LNCaP clone FGC (cell line): ENCODE measurements at places on chromosomes 7 and 10.

DNA sequence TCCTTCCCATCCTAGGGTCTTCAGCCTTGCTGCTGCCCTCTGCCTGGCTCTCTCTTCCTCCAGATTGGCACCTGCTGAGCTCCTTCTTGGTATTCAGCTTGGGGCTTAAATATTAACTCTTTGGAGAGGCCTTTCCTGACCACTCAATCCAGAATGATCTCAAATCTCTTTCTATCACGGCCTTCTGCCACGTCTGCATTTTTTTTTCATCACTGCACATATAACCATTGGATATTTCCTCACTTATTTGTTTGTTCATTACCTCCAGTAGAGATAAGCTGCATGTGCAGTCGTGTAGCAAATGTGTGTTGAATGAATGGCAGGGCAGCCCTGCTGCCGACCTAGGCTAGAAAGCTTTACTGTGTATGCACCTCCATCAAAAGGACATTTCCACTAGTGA is 51.6 kb upstream of the MPP7 start:
- DNase-seq = no peak

GRCh38 chr7:7122701-7123281 is 59.6 kb upstream of the C1GALT1 start:
- no peak for DNase-seq

DNA sequence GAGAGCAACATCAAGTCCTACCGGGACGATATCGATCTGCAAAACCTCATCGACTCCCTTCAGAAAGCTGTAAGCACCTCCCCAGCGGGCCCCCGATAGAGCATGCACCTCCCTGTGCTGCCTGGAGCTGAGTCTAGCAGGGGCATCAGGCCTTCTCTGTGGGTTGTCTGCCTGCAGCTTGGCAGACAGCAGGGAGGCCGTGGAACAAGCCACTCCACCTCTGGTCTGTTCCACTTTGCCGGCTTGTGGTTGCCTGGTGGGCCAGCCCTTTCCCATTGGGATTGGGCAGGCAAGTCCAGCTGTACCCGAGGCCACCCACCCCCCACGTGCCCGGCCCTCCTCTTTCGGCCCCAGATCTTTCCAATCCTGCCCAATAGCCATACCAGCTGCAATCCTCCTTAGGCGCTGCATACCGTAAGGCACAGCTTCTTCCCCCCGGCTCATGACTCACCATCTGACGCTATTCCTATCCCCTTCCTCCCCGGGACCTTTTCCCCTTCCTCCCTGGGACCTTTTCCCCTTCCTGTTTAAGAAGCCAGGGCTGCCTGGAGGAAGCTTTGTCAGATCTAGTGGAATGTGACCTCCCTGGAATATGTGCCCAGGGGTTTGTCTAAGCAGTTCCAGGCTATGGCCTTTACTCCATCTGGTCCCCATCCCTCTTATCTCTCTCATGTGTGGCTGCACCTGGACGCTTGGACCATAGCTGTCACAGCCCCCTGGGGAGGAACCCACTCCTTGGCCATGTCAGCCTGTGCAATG is 28.1 kb upstream of the SH2D4B start:
- DNase-seq = no peak

GRCh38 chr10:43648095-43648397 is 635 bp downstream of the ZNF32 start:
- no peak for DNase-seq

DNA sequence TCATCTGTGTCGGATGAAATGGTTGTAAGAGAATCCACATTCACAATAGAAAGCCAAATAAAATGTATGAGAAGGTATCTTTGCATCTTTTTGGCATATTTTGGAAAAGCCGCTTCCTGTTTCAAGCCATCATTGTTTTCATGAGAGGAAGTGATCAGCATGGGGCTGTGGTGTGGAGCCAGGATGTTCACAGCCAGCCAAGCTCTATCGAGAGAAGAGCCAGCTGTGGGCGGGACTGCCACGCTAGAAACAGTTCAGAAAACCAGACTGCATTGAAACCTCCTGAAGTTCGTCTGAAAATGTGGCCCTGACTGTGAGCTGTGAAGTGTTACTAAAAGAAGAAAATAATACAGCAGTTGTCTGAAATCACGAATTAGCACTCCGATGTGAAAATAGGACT is 21.2 kb upstream of the NPS start:
- DNase-seq = no peak

DNA sequence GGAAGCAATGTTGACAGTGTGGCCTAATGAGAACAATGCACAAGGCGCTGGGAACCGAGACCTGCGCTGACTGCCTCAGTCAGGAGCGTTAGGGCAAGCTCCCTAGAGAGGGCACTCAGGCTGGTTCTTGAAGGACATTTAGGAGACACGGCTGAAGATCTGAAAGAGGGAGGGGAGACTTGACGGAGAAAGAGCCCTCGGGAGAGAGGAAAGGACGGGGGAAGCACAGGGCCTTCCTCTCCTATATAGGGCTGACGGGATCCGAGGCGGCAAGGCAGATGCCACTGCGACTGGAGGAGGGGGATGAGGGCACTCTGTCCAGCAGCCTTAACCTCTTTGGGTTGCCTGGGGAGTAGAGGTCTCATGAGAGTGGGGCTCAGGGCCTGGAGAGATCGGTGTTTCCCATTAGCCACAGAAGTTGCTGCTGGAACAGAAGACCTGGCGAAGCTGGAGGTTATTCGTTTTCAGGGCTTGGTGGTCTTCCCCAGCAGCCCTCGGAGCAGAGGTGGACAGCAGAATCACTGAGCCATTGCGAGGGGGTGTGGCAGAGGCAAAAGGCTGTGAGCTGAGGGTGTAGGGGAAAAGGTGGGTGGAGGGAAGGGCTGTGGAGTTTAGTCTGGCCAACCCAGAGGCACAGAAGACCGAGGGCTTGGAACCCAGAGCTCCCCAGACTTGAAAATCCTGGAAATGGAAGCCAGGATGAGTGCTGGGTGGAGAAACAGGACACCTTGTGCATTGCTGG is 36.0 kb downstream of the CLEC2L start:
- no peak for DNase-seq

- DNase-seq = no peak
Observed at GRCh38 chr10:81730891-81731290, 144.1 kb upstream of the NRG3 start.

DNA sequence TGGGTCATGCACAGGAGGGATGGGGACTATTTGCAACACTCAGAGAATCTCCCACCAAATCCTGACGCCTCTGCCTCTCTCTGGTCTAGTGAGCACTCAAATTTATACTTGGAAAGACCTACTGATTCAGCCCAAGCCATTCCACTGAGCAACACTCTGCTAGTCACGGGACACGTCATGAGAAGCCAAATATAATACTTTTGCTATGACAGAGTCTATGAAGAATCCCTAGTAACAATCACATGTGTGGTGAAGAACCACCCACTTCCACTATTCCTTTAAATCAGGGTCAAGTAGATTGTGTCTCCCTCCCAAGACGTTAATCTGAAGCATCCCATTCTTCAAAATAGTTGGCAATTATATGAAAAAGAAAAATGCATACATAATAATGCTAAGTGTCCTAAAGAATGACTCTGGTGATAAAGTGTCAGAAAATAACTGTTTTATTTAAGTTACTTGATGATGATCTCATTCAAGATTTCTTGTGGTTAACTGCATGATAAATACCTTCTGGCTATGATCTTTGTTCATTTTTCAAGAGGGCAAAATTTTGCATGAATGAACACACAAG is 28.5 kb downstream of the CHCHD3 start:
- no peak for DNase-seq

DNA sequence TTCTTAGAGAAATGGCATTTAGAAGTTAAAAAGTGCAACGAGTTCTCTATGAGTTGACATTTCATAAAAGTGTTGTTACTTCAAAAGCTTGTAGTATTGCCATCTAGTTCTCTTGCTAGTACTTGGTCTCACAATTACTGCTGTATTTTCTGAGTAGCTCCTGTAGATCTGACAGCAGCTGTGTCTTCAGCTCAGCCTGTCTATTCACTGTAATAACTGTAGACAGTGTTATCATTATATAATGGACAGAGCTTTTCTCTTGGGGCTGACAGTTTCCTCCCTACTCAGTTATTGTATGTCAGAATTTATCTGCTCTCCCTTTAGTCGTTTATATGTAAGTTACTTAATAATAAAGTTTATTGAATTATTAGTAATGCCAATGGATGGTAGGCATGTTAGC is 388.7 kb upstream of the VSTM2A start:
- DNase-seq = no peak

DNA sequence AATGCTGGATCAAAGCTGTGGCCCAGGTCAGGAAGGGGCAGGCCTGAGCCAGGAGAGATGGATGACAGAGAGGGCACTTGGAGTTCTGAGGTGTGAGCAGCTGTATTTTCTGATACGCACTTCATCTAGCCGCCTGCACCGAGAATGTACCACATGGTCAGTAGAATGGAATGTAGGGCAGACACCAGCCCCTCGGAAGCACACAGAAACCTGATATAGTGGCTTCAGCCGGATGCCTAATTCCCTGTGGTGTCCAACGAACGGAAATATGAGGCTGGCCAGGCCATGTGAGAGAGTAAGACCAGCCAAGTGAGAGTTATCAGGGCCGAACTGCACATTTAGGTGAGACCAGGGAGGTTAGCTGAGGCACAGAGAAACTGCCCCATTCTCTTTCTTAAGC is 46.7 kb upstream of the PLCE1 start:
- no peak for DNase-seq

DNA sequence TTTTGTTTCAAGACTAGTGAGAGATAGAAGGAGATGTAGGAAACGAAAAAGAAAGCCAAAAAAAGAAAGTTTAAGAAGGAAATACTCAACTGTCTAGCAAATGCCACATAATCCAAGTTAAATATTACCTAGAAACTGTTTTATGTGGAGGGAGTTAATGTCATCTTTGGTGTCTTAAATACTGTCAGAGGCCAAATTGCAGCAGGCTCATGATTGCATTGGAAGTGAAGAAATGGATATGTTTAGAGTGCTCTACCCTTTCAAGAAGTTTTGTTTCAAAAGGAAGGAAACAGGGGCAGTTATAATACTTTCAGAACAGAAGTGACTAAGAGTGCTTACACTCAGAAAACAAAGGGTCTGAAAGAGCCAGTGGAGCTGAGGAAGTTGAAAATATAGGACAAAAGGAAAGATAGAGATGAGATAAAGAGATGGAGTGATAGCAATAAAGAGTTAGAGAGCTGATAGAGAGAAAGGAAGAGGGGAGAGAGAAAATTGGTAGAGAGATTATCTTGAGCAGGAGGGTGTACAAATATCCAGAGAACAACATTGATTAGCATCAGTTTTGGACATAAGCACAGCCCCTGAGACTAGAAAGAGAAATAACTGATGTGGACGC is 28.0 kb upstream of the GNAI1 start:
- no peak for DNase-seq

- no peak for DNase-seq
Observed at GRCh38 chr10:120963594-120964220, 112.5 kb downstream of the WDR11 start.

- no peak for DNase-seq
Observed at GRCh38 chr10:127548022-127548421, 1.1 kb upstream of the NPS start.

DNA sequence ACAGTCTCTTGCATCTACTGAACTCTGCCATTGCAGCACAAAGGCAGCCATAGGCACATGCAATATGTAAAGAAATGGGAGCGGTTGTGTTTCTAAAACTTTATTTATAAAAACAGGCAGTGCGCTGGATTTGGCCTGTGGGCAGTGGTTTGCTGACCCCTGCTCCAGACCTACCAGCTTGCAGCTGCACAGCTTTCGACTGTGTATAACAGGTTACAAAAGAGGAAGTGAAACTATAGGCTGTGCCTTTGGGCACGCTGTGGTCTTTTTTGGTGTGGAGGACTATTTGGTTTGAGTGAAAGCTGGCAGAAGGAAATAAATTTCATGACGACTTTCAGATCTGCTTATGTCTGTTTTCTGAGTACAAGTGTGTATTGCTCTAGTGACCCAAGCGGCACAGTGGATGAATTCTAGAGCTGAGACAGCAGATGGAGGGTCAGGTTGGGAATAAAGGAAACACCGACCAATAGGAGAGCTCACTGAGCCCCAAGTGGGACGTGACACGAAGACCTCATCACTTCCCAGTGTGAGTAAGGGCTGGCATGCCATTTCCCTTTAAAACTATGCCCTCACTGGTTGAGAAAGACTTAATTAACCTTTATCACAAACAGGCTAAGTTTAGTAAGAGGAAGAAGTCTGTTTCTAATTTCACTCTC is 152.7 kb downstream of the ANK3 start:
- no peak for DNase-seq

- peak; percentile 4 for DNase-seq
Observed at GRCh38 chr7:112743811-112744210, 46.4 kb downstream of the TMEM168 start.

GRCh38 chr10:29324220-29324841 is 35.5 kb downstream of the LYZL1 start:
- DNase-seq = no peak

- no peak for DNase-seq
Observed at GRCh38 chr7:15131661-15132060, 229.1 kb upstream of the DGKB start.

DNA sequence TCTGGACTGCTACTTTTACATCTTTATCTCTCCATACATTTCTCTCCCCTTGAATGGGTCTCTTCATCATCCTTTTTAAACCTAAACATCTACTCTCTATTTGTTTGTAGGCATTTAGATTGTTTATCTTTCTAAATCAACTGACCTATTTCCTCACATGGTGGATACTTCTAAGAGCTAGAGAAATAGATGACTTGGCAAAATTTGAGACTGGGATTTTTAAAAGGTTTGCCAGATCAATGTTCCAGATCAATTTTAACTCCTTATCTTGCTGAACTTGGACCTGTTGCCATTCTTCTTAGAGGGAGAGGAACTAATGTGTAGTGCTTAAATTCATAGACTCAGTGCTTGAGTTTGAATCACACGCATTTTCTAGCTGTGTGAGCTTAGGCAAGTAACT is 144.2 kb upstream of the STEAP4 start:
- no peak for DNase-seq

DNA sequence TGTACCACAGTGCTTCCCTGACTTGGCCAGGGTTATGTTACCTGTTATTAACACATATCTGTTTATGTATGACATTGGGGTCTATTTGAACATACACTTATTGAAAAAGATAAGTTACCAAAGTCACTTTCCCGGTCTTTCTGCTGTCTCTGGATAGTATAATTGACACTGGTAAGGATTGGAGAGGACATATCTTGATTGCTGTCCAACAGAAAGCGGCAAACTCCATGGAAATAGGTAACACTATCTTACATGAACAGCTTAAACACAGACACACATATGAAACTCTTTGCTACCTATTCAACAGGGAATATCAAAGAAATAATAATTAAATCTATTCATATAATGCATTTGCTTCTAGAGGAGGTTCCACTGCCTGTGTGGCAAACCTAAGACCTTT is 282.5 kb upstream of the AOAH start:
- DNase-seq = no peak
